ENCODE measurements at places on chromosomes 2 and 18.

DNA sequence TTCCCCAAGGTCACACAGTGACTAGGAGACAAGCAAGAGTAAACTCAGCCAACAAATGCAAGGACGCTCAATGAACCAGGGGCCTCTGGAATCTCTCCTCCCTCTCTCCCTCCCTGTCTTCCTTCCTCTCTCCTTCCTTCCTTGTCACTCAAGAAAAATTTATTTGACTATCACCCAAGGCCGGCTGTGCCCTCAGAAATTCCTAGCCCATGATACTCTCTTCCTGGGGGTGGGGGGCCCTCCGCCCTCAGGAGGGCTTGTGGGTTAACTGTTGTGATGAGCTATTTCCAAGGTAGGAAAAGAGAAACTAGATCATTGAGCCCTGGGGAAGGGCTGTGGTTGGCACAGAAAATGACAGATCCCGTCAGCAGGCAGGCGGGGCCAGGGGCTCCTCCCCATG lies 21.7 kb downstream of the INHBB start:
- DNase-seq = peak; percentile 78

- DNase-seq = no peak
Observed at GRCh38 chr2:24873619-24874018, 46.4 kb downstream of the ADCY3 start.

GRCh38 chr2:36294316-36294721 lies 61.3 kb upstream of the CRIM1 start:
- no peak for DNase-seq

DNA sequence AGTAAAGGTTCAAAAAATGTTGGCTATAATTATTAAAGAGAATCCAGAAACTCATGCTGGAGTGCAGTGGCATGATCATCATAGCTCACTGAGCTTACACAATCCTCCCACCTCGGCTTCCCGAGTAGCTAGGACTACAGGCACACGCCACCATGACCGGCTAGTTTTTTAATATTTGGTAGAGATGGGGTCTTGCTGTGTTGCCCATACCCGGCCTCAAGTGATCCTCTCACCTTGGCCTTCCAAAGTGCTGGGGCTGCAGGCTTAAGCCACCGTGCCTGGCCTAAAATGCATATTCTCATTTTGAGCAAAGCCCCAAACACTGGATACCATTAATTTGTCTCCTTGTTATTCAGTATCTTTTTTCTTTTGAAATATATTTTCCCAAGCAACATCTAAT lies 32.4 kb downstream of the MEMO1 start:
- DNase-seq = no peak

DNA sequence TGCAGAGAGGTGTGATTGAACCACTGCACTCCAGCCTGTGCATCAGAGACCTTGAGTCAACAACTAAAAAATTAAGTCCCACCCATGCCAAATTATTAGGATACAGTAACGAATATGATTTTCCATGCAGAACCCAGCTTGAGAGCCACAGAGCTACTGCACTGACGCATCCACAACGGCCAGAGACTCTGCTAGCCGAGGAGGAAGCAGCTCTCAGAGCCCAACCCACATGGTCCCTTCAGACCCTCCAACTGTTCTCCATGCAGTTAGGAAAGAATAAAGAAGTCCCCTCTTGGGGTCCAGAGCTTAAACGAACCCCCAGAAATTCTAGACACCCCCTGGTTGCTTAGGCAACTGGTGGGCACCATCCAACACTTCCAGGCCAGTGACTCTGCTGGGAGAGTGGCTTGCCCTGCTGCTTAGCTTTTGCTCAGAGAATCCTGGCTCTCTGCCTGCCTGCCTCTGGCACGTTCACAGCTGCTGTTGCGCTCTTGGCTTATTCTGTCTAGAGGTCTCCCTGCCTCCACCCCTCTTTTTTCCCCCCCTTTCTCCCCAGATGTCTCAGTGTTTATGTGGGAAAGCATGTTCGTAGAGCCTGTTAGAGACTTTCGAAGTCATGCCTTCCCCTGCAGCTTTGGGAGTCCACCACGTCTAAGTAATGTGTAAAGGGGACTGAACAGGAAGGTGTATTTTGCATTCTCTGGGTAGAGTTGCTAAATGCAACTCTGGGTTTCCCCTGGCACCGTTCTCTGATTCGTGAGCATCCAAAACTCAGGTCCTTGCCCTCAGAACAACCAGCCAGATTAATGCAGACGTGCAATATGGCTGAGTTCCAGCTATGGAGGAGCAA lies 26.0 kb upstream of the SP3 start:
- no peak for DNase-seq

DNA sequence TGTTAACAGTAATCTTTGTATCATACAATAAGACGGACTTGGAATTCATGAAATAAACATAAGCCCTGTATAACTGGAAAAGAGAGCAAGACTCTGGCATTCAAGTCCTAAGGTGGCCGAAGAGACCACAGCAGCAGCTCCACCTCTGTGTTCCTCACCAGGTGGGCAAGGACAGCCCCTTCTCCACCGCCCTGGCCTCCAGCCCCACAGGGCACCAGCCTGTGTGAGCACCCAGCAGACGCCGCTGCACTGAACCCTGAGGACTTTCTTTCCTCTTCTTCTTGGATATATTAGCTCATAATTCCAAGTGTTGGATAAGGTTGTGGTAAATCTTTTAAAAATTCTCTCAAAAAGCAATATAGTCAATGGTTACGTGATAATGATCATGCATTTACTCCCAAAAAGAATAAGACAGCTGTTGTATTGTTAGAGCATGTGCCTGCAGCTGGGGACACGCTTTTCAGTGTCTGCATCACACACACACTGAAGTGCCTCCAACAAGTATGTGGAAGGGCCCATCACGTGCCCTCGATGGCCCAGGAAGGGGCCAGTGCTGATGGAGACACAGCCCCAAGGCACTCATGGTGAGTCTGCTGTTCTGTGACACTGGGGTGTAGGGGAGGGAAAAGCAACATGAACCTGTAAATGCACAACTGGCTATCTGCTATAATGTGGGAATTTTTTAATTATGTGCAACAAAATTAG lies 26.8 kb downstream of the FAM178B start:
- no peak for DNase-seq

GRCh38 chr2:54065411-54065810 lies 50.0 kb upstream of the ACYP2 start:
- peak; percentile 61 for DNase-seq

DNA sequence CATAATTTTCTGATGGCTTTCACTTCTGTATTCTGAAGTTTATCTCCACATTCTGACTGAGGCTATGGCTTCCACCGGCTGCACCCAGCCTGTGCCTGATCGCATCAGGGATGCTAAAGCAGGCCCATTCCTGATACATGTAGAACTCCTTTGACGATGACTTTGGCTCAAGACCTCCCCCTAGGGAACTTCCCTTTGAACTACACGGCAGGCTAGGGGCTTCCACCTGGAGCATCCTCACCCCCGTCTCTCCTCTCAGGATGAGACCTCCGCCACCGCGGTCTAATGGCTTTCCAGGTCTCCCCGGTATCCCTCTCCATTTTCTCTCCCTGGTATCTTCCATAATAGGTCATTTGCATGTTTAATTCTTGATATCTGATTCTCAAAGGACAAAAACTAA lies 214.9 kb upstream of the CHST9 start:
- DNase-seq = no peak

GRCh38 chr18:58896268-58896667 lies 31.6 kb downstream of the ZNF532 start:
- no peak for DNase-seq

GRCh38 chr2:167196461-167197252 lies 308.4 kb downstream of the XIRP2 start:
- DNase-seq = no peak

- no peak for DNase-seq
Observed at GRCh38 chr2:153386481-153386897, 92.1 kb downstream of the RPRM start.

DNA sequence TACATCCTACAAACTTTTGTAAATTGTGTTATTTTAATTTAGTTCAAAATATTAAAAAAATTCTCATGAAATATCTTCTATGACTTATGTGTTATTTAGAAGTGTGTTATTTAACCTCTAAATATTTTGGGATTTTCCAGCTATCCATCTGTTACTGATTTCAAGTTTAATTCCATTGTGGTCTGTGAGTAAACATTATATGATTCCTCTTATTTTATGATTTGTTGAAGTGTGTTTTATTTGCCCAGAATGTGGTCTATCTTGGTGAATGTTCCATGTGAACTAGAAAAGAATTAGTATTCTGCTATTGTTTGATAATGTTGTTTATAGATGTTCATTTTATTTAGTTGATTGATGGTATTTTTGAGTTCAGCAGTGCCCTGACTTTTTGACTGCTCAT lies 136.0 kb downstream of the ZNF804A start:
- no peak for DNase-seq

DNA sequence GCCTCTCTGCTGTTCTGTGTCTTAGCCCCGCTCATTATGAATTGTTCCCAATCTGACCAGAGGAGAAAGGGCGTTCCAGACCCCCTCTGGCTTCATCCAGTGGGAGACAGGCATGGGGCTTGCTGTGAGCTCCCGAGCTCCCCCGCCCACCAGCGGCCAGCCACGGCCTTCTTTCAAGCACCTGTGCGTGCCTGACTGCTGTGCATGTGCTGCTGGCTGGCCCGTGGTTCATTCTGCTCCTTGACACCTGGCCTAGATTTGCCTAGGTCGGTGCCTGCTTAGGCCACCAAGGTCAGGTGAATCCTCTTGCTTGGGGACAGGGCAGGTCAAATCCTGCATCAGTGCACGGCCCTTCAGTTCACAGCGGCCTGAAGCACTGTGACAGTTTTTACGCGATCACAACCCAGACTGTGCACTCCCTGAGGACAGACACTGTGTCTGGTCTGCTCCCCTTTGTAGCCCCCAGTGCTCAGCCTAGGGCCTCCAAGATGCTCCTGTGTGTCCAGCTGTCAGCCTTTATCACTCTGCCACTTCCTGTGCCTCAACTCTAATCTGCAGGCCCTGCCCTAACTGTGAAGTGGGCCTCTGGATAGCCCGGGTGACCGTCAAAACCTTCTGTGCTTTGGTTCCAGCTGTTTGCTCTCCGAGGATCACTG lies 3.6 kb upstream of the LPIN1 start:
- no peak for DNase-seq

DNA sequence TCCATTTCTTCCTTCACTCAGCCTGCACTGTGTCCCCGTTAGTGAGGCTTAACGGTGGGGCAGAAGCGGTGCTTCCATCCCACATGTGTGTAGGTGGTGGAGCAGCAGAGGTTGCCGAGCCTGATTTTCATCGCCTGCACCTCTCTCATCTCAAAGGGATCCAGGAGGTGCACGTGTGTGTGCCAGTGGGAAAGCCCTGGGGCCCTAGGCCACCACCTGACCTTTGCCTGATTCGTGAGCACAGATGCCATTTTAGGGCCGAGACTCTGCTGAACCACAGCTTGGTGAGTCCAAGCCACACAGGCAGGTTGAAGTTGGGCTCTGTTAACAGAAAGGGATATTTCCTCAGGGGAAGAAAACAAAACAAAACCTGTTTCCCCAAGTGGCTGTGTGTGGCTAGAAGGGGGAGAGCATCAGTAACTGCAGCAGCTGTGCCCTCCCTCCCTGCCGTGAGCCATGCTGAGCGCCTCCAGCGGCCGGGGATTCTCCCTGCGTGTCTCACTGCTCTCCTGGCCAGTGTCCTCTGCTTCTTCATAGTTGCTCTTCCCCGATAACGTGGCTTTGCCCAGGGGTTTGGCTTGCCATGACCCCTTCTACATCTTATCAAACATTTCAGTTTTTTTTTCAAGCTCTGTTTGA lies 81.5 kb downstream of the MAPRE2 start:
- DNase-seq = no peak

DNA sequence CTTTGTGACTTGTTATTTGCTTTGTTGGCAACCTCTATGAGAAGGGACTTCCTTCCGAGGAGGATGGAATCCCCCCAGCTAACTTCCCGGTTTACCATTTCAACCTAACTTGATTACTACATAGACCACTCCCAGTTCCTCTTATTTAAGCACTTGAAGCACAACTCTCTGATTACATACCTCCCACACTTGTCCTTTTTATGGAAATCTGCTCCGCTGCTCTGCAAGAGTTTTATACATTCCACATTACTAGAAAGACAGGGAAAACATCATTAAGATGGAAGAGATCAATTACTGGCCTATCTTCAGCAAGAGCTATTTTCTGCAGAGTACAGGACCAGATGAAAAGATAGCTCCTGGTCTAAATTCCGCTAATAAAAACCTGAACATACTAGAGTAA lies 160.0 kb upstream of the PGAP1 start:
- no peak for DNase-seq

DNA sequence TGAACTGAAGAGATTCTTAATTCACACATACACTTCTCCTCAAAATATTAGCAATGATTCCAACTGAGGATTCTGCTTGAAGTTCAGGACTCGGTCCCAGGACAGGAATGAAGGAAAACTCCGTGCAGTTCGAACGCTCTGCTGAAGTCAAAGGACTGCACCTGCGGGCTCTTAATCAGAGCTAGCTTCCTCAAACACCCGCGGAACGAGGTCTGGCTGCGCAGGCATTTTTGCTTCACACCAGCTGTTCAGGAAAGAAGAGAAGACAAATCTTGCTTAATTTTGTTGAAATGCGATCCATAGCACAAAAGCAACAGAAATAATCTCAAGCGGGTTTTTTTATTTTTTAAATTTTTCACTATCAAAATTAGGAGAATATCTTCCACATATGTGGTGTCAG lies 175.6 kb downstream of the LAMA1 start:
- DNase-seq = no peak

DNA sequence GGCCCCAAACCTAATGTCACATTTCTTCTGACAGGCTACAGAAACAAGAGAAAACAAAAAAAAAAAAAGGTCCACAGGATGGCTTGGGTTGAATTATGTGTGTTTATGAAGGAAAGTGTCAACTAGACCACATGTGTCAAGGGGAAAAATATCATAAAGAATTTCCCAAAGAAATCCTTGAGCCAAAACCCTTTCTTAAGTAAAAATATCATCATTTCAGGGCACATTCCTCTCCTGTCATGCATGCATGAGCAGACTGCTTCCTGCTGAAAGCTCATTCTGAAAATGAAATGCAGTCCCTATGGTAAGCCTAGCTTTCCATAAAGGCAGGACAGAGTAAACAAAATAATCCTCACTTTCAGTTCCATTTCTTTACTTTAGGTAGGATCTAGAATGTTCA lies 85.7 kb upstream of the RBBP8 start:
- peak; percentile 45 for DNase-seq

DNA sequence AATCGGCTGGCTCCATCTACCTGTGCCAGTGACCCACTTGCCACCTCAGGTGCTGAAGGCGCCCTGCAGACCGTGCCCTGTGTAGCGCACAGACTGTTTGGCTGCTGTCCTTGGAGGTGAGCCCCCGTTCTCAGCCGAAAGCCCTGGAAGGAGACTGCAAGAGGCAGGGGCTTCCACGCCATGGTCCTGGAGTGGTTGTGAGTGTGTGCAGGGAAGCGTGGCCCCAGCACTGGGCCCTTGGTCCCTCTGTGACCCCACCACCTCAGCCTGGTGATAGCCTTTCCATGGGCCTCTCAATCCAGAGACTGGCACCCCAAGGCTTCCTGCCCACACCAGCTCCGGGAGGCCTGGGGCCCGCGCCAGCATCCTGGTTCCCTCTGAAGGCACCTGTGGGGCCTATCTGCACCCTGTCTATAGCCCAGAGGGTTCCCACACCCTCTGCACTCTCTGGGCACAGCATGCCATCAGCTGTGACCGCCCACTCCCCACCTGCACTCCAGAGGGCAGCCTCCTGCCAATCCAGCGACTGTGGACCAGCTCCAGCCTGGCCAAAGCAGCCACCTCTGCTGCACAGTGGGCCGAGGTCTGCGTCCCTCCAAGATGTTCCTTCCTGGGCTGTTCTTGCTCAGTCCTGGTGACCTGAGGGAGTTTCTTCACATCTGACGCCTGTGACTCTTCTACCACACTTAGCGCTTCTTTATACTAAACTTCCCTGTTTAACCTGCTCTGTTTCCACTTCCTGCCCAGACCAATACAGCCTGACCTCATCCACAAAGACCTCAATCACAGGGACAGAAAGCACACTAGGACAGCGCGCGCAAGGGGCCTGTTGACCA lies 109.5 kb downstream of the EIPR1 start:
- no peak for DNase-seq

- no peak for DNase-seq
Observed at GRCh38 chr2:105757433-105757832, 12.7 kb downstream of the NCK2 start.

Data from kidney glomerular epithelial cell (primary cell).